Smooth muscle cell of the pulmonary artery (primary cell): ENCODE measurements at places on chromosomes 1 and 21. TPM values are rescaled to one million over a fixed set of nuclear protein-coding genes. Genes with fewer than 3 reads are reported as not detected.

Gene WNT3A
- not detected in 2 replicates for total RNA-seq

Gene PTGER3
- total RNA-seq, result 2.8 and 16.2 TPM in 2 replicates

Gene KIF26B
- 18.3 and 27.0 TPM in 2 replicates for total RNA-seq

Gene PTGS2
- total RNA-seq, result 59.8 and 148 TPM in 2 replicates

Gene CLCA4
- total RNA-seq, result not detected in 2 replicates

Gene TNFRSF1B
- 4.5 and 11.7 TPM in 2 replicates for total RNA-seq

Gene OR2T29
- total RNA-seq, result not detected in 2 replicates

Gene SGIP1
- 29.0 and 45.0 TPM in 2 replicates for total RNA-seq

Gene BRDT
- total RNA-seq, result not detected in 2 replicates

Gene ARV1
- 9.7 and 15.2 TPM in 2 replicates for total RNA-seq

Gene GNPAT
- 44.2 and 53.9 TPM in 2 replicates for total RNA-seq

Gene PRAMEF27
- total RNA-seq, result not detected in 2 replicates

Gene FCRL3
- not detected in 2 replicates for total RNA-seq

Gene CD48
- total RNA-seq, result not detected in 2 replicates

Gene NMNAT2
- 0.33 and 2.3 TPM in 2 replicates for total RNA-seq
